ENCODE measurements at places on chromosomes 16 and 17. TPM values are rescaled to one million over a fixed set of nuclear protein-coding genes. Genes with fewer than 3 reads are reported as not detected.

KRT27 gene
- not detected for total RNA-seq

PIRT gene
- total RNA-seq = not detected

EPX gene
- not detected for total RNA-seq

NUPR1 gene
- total RNA-seq = 12.3 TPM

MARCHF10 gene
- 0.53 TPM for total RNA-seq

ASB16 gene
- 0.14 TPM for total RNA-seq

PIK3R5 gene
- total RNA-seq = 0.25 TPM

IL34 gene
- total RNA-seq = 1.4 TPM

- H3K4me3 ChIP-seq = no peak overlapping the region
- peaks cover 8% of the 10 kb centered on the region for H3K27me3 ChIP-seq
- H3K27ac ChIP-seq = no peak overlapping the region
- no peak for DNase-seq
These were observed 3.8 kb upstream of the ICAM2 start for GRCh38 chr17:64024215-64024654.

DNA sequence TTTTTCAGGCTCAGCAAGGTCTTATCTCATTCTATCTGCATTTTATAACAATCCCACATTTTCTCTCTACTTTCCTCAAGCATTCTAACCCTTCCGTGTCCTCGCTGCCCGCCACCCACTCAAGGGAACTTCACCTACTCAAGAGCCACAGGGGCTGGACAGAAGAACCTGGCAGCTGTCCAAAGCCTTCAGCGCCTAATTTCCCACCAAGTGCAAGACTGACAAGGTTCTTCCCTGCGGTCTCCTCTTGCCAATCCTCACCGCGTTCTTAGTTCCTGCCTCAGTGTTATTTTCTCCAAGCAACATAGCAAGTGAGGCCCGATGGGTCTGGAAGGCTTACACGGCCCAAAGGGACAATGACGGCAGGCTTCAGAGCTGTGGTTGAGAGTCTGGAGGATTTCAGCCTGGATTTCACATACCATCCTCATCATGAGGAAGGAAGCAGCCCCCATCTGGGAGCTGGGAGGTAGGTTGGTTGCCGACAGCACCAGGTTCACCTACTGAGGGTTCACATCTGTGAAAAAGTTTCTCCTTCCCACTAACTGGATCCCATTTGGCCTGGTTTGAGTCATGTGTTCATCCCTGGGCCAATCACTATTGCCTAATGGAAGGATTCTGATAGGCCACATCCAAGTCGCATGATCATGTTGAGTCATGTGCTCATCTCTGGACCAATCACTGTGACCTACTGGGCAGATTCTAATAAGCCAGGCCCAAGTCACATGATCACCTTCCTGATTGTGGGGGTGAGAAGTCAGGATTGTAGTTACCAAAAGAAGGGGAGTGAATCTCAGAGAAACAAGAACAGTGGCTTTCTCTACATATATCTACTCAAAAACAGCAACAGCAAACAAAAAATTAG, 108.2 kb downstream of the N4BP1 start:
- no peak for DNase-seq
- H3K36me3 ChIP-seq = no peaks in the 10 kb centered on the region
- peaks cover 2% of the 10 kb centered on the region for H3K27me3 ChIP-seq
- no peak overlapping the region for H3K4me3 ChIP-seq
- peak overlapping the region; percentile 83 for H3K27ac ChIP-seq

- DNase-seq = no peak
- H3K27ac ChIP-seq = no peak overlapping the region
- H3K4me1 ChIP-seq = no peaks in the 10 kb centered on the region
- H3K27me3 ChIP-seq = peaks cover 27% of the 10 kb centered on the region
These were observed 45.8 kb upstream of the ARHGAP17 start for GRCh38 chr16:25060920-25061319.

DNA sequence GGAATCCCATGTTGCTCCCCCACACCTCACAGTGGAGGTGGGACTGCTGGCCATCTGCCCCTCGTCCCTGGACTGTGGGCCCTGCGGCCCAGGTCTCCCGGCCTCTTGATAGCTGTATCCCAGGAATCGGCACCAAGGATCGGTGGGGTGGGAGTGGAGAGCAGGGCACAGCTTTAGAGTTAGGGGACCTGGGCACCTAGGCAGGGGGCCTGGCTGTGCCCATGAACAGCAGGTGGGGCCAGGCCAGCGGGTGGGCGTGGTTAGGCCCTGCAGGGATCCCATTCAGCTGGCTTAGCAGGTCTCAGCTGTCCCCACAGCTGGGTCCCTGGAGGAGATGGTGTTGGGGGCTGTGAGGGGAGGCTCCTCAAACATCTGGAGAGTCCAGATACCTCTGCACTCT, 49.2 kb downstream of the SREBF1 start:
- no peaks in the 10 kb centered on the region for H3K36me3 ChIP-seq
- no peaks in the 10 kb centered on the region for H3K27me3 ChIP-seq
- peaks cover 57% of the 10 kb centered on the region for H3K4me1 ChIP-seq
- no peak overlapping the region for H3K4me3 ChIP-seq
- DNase-seq = no peak
- H3K27ac ChIP-seq = no peak overlapping the region

GRCh38 chr17:14487068-14487467, 186.2 kb downstream of the HS3ST3B1 start:
- H3K27ac ChIP-seq = no peak overlapping the region
- no peaks in the 10 kb centered on the region for H3K36me3 ChIP-seq
- H3K27me3 ChIP-seq = peaks cover 3% of the 10 kb centered on the region
- H3K4me3 ChIP-seq = no peak overlapping the region

DNA sequence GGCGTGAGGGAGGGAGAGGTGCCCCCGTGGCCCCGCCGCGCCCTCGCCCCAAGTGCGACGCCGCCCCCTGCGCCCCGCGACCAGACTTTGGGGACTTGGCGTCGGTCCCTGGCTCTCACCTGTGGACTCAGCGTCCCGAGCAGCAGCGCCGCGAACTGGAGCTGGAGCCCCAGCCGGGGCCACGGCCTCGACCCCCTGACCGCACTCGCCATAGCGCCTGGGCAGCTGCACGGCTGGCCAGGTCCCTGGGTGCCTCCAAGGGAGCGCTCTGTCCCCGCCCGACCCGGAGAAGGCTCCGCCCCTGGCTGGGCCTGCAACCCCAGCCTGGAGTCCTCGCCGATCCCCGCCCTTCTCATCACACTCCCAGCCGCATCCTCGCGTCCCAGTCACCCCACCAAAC, at the start of gene ERN2:
TSS of gene ERN2 (minus strand) at position 247 of the 400 bp plus-strand sequence. CDS start at position 212, 35 bp downstream.
- no peak within 1 kb of the TSS for H3K27ac ChIP-seq
- H3K4me1 ChIP-seq = no peaks in the 10 kb centered on the region
- H3K4me3 ChIP-seq = no peak within 1 kb of the TSS
- H3K36me3 ChIP-seq = no peaks in the 10 kb centered on the region

DNA sequence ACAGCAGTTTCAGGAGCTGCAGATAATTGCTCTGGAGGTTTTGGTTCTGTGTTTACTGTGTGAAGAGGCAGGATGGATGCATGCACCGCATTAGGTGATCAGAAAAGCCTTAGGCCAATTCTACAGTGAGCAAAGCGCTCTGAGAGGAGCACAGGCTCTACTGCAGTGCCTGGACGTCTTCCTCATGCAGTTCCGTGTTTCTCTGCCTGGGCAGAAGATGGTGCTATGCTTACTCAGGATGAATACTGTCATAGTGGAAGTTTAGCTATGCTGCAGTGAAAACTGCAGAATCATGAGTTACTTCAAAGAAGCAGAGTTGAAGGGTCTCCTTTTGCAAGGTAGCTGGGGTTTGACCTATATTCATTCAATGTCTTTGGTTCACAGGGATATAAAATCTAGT, 1012.4 kb downstream of the KCNJ18 start:
- H3K4me1 ChIP-seq = no peaks in the 10 kb centered on the region
- no peak for DNase-seq
- H3K27ac ChIP-seq = no peak overlapping the region

GRCh38 chr16:50037662-50038220, 12.7 kb downstream of the CNEP1R1 start:
- peak overlapping the region; percentile 54 for H3K27ac ChIP-seq
- H3K4me1 ChIP-seq = peaks cover 22% of the 10 kb centered on the region
- H3K4me3 ChIP-seq = no peak overlapping the region

DNA sequence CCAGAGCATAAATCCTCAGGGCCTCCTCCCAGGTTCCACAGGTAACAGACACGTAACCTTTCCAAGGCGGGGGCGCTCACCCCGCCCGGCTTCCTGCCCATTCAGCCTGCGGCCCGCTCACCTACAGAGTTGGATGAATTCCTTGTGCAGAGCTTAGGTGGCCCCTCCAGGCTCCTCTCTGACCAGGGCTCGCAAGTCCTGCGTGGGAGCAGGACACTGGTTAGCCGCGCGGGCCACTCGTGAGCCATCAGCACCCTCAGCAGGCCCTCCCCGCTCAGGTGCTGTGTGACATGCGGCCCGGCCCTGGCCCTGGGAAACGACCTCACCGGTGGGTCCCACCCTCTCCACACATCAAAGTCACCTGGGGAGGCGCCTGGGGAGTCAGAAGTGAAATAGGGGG, 528 bp downstream of the TERB1 start:
- H3K27me3 ChIP-seq = no peaks in the 10 kb centered on the region
- no peak overlapping the region for H3K27ac ChIP-seq
- DNase-seq = no peak
- H3K36me3 ChIP-seq = peaks cover 25% of the 10 kb centered on the region

- H3K4me3 ChIP-seq = no peak overlapping the region
- peaks cover 3% of the 10 kb centered on the region for H3K36me3 ChIP-seq
- no peaks in the 10 kb centered on the region for H3K4me1 ChIP-seq
- H3K27ac ChIP-seq = no peak overlapping the region
These were observed 263.5 kb downstream of the SNX29 start for GRCh38 chr16:12240036-12240435.

GRCh38 chr17:19002805-19003542, 1.6 kb downstream of the FAM83G start:
- no peaks in the 10 kb centered on the region for H3K27me3 ChIP-seq
- DNase-seq = no peak
- H3K4me3 ChIP-seq = peak overlapping the region; percentile 82
- no peak overlapping the region for H3K27ac ChIP-seq
- H3K36me3 ChIP-seq = no peaks in the 10 kb centered on the region

GRCh38 chr16:6977916-6978315, 354.7 kb upstream of the RBFOX1 start:
- H3K27ac ChIP-seq = no peak overlapping the region
- H3K27me3 ChIP-seq = no peaks in the 10 kb centered on the region
- peaks cover 9% of the 10 kb centered on the region for H3K4me1 ChIP-seq

GRCh38 chr16:85936816-85937215, 37.9 kb downstream of the IRF8 start:
- H3K27ac ChIP-seq = no peak overlapping the region
- peaks cover 14% of the 10 kb centered on the region for H3K27me3 ChIP-seq
- no peaks in the 10 kb centered on the region for H3K36me3 ChIP-seq

All from mesothelial cell of epicardium (in vitro differentiated cells).